Midbrain (tissue), 1 donor: ENCODE measurements at places on chromosomes 16 and 17.

- DNase-seq = no peak
Observed at GRCh38 chr17:65503557-65503956, 57.9 kb downstream of the AXIN2 start.

DNA sequence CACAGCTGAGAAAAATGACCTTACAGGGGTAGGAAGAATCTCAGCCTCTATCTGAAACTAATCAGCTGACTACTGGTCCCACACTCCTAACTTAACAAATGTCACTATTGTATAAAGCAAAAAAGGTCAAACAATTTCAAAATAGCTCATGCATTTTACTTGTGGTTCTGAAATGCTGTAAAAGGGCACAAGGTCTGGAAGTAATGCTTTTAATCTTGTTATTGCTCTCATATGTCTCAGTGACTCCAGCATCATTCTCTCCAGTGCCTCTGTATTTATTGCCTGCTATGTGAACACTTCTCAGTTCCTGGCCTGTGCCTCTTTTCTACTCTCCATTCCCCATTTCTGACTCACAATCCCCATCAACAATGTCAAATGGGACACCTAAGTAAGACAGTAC lies 937.7 kb downstream of the CDH11 start:
- DNase-seq = no peak

DNA sequence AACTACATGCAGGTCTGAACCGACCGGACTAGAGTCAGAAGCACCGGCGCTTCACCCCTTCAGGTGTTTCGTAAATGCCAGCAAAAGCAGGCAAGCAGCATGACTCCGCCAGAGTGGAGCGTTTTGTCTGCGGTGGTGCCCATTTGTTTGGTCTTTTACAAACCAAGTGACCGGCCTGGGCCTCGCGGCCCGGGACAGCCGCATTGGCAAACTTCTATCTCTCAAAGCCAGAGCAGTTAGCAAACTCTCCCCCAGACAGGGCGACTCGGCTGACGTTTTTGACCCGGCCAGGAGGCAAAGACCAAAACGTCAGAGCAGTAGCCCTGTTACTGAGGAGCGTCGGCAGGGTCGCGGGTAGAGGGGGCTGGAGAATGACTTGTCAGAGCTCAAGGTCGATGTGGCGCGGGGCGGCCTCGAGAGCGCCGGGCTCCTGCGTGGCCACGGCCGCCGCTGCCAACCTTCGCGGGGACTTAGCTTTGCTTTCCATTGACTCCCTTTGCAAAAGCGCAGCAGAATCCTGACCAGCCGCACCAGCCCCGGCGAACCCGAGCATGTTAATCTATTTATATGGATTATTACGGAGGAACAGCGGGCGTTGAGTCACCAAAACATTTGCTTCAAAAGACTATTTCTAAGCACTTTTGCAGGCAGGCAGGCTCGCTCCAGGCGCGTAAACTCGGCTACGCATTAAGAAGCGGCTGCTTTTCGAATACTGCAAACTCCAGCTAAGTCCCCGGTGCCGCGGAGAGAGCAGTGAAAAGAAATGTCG lies 763 bp upstream of the SOX9 start:
- DNase-seq = peak; percentile 73

GRCh38 chr17:29358416-29358815 lies 31.7 kb upstream of the TAOK1 start:
- DNase-seq = no peak

GRCh38 chr17:67558740-67559380 lies 158.9 kb upstream of the NOL11 start:
- no peak for DNase-seq

GRCh38 chr16:57150682-57151330 lies 35.0 kb downstream of the PSME3IP1 start:
- DNase-seq = no peak

- peak; percentile 8 for DNase-seq
Observed at GRCh38 chr16:26569793-26570192, 496.9 kb upstream of the C16orf82 start.
